CD4-positive, alpha-beta T cell treated with Interleukin-12 subunit alpha and Interleukin-12 subunit beta, for 1 hour (primary cell): ENCODE measurements at places on chromosomes 3 and 15.

- DNase-seq, result no peak
These were observed 227.8 kb upstream of the MRPL3 start for GRCh38 chr3:131730581-131730980.

DNA sequence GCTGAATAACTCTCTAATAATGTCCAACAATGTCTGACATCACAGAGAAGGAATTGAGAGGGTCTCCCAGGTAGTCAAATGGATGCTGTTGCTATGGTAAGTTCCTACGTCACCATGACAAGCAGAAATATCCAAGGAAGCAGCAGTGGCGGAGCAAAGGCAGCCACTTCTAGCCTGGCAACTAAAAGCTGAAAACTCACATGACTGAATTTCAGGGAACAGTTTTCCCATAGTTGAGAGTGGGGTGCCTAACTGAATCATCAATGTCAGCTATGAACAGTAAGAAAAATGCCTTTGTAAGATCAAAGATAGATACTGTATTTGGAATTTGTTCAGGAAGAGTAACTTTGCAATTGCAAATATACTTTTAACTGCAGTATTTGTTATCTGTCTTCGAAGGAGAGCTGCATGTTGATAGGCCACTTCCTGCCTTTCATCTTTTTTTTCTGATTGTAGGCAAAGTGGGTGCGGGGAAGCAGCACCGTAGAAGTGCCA, 161.7 kb downstream of the BBX start:
- peak; percentile 29 for DNase-seq

- peak; percentile 68 for DNase-seq
These were observed 57.0 kb downstream of the NEK10 start for GRCh38 chr3:27312044-27312668.

DNA sequence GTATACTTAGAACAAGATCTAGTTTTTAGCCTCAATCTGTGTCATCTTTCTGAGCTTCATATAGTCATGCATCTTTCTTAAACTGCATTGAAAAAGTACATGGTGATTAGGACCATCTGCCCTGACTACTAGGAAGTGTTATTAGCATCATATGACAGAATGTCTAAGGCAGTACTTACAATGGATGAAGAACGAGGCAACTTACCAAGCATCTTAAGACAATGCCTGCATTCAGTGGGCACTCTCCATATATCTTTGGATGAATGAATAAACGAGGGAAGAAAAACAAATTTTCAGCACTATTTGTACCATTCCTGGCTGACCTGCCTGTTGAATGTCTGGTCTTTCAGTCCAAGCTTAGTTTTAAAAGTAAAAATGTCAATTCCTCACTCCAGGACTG, 185.4 kb upstream of the EPHA3 start:
- no peak for DNase-seq

DNA sequence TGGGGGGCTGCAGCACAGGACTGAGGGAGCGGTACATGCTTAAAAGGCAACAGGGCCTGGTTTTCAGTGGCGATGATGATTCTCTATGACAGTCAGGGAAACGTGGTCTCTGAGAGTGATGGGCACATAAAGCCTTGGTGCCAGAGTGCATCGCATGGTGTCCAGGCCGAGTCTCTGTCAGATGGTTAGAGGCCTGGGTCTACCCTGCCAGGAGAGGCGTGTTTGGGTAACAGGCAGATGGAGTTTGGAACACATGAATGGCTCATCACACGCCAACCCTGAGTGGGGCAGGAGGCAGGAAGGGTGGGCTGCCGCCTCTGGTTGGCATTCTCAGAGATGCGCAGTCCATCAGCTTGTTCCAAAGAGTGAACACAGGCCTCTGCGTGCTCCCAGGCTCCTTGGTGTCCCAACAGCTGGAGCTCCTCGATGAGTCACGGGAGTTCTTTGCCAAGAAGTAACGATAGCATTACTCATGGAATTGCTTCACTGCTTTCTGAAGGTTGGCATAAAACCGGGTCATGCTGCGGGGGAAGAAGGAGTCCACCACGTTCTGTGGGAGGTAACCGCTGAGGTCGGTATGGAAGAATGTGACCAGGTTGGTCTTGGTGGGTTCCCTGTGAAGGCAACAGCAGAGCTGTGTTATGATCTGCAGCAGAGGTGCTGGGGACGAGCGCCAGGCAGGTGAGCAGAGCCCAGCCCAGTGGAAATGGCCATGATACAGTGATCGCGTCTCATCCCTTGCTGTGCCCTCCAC, 11.0 kb downstream of the STARD5 start:
- no peak for DNase-seq

GRCh38 chr15:72825829-72826228, 42.3 kb upstream of the ADPGK start:
- DNase-seq, result no peak

- peak; percentile 42 for DNase-seq
These were observed 17.0 kb upstream of the ANO10 start for GRCh38 chr3:43638594-43639447.

DNA sequence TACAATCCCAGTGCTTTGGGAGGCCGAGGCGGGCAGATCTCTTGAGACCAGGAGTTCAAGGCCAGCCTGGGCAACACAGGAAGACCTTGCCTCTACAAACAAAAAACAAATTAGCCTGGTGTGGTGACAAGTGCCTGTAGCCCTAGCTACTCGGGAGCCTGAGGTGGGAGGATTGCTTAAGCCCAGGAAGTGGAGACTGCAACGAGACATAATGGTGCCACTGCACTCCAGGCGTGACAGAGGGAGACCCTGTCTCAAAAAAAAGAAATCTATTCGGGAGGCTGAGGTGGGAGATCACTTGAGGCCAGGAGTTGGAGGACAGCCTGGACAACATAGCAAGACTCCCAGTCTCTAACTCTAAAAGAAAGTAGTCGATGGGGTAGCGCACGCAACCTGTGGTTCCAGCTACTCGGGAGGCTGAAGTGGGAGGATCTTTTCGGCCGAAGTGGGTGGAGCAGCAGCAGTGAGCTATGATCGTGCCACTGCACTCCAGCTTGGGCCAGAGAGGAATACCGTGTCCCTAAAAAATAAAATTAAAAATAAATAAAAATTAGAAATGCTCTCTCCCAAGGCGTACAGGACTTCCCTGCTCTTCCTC, 775 bp downstream of the C3orf33 start:
- DNase-seq, result peak; percentile 32

DNA sequence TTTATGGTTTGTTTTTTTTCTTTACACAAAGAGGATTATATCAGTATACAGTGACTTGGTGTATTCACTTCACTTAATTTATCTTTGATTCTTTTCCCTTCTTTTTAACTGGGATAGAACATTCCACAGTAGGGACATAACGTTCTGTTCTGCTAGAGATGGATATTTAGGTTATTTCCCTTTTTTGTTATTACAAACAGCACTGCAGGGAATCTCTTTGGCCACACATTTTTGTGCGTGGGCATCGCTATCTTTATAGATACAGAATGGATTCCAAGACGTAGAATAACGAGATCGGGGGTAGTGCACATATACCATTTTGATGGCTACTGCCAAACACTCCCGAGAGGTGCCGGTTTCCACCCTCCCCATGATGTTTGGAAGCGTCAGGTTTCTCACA, 44.8 kb downstream of the PXYLP1 start:
- DNase-seq, result no peak

GRCh38 chr3:134074001-134074789, 44.5 kb upstream of the SLCO2A1 start:
- DNase-seq, result no peak

- no peak for DNase-seq
These were observed 32.1 kb upstream of the RPS17 start for GRCh38 chr15:82572311-82572710.

DNA sequence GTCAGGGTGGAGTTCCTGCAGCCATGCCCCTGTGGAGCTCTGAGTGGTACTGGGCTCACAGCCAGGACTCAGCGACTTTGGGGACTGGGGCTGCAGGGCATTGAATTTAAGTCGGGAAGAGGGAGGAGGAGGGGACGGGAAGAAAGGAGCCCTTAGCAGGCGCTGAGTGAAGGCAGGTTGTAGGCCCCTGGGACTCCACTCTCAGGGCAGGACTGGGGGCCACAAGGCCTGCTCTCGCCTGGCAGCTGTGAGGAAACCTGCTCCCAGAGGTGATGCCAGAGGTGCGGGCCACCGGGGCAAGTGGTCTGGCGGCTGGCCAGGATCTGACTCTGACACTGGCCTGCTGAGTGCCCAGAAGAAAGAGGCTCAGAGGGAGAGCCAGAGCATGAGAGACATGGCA, 73.5 kb downstream of the EPHB3 start:
- DNase-seq, result no peak

GRCh38 chr15:39132954-39133600, 447.8 kb upstream of the THBS1 start:
- DNase-seq, result no peak

- no peak for DNase-seq
These were observed 3.6 kb downstream of the MAP4 start for GRCh38 chr3:48012659-48013058.

GRCh38 chr3:48560648-48561018, 2.9 kb downstream of the UCN2 start:
- no peak for DNase-seq

GRCh38 chr3:123194552-123194951, 7.2 kb upstream of the SEC22A start:
- no peak for DNase-seq

- DNase-seq, result peak; percentile 24
These were observed 940 bp upstream of the ACY1 start for GRCh38 chr3:51982352-51982837.

GRCh38 chr3:50577348-50577747, 8.0 kb downstream of the HEMK1 start:
- no peak for DNase-seq

GRCh38 chr3:14401692-14402303, 608 bp upstream of the SLC6A6 start:
- DNase-seq, result no peak

DNA sequence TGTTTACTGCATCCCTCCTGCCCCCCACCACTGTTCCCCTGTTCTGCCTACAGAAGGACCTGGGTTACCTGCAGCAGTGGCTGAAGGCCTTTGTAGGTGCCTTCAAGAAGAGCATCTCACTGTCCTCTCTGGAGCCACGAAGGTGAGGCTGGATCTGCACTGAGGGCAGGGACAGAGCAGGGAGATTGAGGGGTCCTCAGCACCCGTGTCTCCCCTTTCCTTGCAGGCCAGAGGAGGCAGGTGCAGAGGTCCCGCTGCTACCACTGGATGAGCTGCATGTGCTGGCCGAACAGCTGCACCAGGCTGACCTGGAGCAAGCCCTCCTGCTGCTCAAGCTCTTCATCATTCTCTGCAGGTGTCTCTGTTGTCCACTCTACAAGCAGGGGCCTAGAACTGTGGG, 9.2 kb downstream of the NBEAL2 start:
- no peak for DNase-seq

- no peak for DNase-seq
These were observed 51.1 kb downstream of the POMGNT2 start for GRCh38 chr3:43054754-43055153.

DNA sequence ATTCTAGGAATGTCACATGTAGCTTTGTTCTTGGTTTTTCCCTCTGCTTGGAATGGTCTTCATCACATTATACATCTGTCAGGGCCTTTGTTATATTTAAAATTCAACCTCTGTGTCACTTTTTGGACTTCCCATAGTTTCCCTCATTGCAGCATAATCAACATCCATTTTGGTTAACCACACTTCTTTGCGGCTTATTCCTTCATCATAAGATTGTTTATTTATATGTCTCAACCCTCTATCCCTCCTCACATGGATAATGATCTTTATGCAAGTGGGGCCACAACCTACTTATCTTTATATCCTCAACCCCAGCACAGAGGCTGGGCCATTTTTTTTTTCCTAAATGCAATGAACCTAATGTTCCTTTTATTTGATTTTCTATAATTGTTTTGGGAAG, 260.0 kb upstream of the THBS1 start:
- no peak for DNase-seq

GRCh38 chr3:175749981-175750380, 890.8 kb downstream of the NAALADL2 start:
- no peak for DNase-seq

DNA sequence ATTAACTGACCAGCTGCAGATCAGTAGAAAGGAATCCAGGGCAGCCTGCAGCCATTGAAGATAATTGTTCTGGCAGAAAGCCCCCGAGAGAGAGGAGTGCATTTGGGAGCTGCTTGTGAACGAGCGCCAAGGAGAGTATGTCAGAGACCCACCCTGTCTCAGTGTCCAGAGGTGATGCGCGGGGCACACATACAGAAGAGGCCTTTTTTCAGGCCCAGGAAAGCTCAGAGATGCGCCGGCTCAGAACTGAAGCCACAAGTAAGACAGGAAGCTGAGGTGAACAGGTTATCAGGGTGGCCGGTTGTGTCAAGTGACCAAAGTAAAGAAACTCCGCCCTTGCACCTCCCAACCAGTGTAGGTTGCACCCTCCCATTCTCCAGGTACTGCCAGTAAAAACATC, 59.8 kb upstream of the HEG1 start:
- no peak for DNase-seq

DNA sequence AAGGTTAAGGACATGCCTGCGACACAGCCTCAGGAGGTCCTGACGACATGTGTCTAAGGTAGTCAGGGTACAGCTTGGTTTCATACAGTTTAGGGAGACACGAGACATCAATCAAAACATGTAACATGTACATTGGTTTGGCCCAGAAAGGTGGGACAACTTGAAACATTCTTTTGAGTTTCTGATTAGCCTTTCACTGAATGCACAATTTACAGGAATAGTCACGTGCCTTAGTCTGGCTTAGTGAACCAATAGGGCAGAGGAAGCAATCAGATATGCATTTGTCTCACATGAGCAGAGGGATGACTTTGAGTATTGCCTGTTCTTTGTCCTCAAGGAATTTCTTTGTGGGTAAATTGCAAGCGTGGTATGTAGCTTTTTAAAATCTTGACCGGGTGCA, 24.5 kb upstream of the HDAC11 start:
- DNase-seq, result no peak

GRCh38 chr3:72339670-72340030, 508.6 kb downstream of the SHQ1 start:
- DNase-seq, result no peak

GRCh38 chr3:100798012-100798411, 88.7 kb downstream of the TFG start:
- DNase-seq, result no peak

- DNase-seq, result no peak
These were observed 96.0 kb downstream of the IQSEC1 start for GRCh38 chr3:12977117-12977808.

DNA sequence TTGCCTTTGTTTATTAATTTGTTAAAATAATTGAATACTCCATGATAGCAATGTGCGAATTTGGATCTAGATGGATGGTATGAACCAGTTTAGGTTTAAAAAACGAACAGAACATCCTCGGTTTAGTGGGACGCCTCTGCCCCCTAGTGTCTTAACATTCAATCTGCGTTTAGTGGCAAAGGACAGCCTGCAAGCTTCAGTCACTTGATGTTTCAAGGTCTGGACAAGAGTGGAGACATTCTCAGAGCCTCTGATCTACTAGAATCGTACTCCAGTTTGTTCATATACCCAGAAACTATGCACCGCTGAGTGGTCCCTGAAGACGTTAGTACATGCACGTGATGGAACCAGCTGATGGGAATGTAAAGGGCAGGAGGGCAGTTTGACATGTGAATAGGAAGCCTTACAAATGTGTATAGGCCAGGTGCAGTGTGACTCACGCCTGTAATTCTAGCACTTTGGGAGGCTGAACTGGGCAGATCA, 17.8 kb upstream of the ATP13A4 start:
- peak; percentile 50 for DNase-seq
